ENCODE measurements at places on chromosomes 1 and 21.
A peak's percentile ranks its signal among the peaks of the same experiment; 100 is the strongest.

DNA sequence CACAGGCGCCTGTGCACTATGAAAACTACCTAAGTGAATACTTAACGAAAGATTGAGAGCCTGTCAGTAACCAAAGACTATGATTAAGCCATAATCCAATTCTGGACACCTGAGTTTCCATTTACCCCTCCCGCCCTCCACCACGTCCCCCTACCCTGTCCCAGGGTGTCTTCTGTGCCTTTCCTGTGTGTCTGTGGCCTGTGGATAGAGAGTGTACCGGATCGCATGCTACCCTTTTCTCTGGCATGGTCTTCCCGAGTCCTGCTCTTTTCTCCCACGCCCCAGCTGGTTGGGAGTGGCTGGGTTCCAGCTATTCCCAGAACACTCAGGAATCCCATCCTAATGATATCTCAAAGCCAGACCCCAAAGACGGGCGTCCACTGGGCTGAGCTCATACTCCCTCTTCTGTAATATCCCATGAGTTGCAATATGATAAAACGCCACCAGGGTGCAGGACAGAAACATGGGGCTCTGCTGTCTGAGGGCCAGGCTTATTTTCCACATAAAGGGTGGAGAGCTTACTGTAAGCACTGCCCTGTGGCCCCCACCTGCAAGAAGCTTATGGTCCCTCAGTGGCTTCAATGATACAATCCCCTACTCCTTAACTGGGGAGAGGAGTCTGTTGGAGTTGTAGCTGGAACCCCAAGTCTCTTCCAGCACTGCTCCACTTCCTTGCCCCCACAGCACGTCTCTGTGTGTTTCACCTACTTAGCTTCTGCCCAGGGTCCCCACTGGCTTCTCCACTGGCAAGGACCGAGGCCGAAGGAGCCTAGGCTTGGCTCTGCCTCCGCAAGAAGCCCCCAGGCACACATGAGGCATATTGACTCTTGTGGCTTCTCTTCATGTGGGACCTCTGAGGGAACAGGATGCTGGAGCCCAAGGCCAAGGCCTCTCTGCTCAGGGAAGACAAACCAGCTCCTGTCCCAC, 17.6 kb upstream of the ALX3 start:
- peak; percentile 36 for DNase-seq

GRCh38 chr1:15364740-15365139, 44.9 kb upstream of the EFHD2 start:
- DNase-seq = no peak

GRCh38 chr1:203251466-203251865, 22.0 kb upstream of the CHIT1 start:
- no peak for DNase-seq

- DNase-seq = no peak
Measured at GRCh38 chr1:84869720-84870119, 23.3 kb downstream of the LPAR3 start.

GRCh38 chr21:44475266-44475845, 20.0 kb downstream of the LRRC3 start:
- no peak for DNase-seq

GRCh38 chr1:244628789-244629188, 24.1 kb upstream of the DESI2 start:
- DNase-seq = no peak

DNA sequence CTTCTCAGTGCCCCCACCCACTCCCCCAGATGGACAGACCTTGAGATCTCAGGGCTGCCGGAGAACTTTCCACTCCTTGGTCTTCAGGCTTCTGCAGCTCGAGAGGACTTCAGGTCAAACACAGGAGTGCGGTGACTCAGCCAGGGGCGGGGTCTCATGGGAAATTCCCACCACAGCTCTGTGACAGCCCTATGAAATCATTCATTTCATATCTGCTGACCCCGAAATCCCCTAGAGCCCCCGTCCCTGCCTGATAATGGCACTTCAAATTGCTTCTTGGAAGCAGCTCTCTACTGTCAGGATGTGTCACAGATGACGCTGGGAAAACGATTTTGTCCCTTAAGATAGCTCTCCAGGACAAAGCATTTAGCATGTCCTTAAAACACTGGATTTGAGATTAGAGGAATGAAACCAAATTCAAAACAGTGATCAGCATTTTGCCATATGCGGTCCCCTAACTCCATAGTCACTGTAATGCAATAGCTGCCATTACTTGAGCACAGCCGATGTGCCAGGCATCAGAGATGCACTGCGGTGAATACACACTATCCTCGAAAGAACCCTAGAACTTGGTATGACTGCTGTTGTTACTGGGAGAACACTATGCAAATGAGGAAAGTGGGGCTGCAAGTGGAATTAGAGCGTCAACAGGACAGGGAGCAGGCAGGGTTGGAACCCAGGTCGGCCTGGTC, at the start of gene TNFRSF9:
Gene TNFRSF9 (minus strand): TSS at position 95 of the 692 bp plus-strand sequence. CDS start 845 bp downstream, outside the sequence.
- no peak for DNase-seq

DNA sequence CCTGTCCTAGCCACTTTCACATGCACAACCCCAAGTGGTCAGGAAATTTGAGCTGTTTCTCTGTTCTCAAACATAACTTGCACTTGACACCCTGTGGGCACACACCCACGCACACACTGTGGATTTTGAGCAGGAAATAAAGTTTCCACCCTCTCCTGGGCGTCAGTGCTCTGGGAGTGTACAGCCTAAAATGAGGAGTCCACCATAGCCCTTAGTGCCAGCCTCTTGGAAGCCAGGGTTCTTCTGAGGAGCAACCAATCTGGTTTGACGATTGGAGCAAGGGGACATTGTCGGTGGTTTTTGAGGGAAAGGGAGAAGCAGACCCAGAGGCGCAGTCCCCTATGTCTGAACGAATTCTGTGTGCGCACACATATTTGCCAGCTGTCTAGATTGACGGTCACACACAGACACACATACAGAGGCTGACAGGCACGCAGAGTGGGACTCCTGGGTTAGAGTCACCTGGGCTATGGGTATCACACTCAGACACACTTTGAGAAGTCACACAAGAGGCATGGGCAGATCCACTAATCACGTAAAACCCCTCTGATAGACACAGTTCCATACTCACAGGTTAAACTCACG, 2.7 kb downstream of the DMBX1 start:
- DNase-seq = no peak

DNA sequence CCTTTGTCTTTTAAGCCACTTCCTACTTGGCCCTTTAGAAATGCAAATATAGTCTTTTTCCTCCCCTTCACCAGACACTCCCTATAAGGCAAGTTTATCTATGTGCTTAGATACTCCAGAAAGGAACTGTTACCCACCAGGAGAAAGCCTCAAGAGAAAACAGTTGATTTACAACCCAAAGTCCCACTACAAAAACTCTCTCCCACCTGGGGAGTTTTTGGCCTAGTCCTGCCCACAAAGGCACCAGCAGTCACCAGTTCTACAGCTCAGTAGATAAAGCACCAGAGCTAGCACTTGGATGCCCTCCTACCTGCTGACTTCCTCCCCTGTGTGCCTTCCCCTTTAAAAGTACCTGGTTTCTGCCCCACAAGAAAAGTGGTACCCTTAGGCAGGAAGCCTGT, 27.7 kb upstream of the HAO2 start:
- DNase-seq = no peak

DNA sequence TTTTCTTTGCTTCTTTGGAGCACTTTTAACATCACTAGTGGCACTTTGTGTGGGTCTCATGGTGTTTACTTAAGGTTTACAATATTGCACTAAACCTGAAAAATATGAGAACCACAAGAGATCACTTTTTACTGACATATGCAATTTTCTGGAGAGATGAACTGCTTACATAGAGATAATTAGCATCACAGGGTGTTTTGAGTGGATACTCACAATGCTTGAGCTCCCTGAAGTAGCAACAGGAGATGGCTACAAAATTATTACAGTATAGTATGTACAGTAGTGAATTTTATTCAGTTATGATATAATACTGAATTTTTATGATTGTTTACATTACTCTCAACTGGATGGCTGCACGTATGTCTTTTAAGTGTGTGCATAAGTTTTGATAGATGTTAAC, 22.6 kb downstream of the RPRD2 start:
- DNase-seq = no peak

GRCh38 chr1:25126562-25126961, 105.7 kb downstream of the SYF2 start:
- DNase-seq = no peak

DNA sequence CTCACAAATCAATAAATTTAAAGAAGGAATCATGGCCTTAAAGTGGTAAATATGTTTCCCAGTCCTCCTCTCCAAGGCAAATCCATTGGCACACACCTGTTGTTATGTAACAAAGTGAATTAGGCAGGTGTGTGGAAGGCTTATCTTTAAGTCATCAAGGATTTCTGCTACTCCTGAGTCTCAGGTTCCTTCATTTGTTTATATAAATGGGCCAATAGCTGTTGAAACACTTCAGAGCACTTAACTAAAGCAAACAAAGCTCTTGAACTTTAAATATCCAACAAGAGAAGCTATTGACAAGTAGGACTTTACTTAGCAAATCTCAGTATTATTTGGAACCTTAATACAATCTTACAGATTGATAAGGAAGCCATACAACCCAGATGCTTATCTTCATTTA, 99.3 kb upstream of the ESRRG start:
- DNase-seq = no peak

DNA sequence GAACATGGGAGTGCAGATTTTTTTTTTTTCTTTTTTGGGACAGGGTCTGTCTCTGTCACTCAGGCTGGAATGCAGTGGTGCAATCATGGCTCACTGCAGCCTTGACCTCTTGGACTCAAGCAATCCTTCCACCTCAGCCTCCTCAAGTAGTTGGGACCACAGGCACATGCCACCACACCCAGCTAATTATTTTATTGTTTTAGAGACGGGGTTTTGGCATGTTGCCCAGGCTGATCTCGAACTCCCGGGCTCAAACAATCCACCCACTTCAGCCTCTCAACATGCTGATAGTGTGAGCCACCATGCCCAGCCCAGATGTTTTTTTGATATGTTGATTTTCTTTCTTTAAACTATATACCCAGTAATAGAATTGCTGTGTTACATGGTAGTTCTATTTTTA, 57.7 kb downstream of the RGSL1 start:
- DNase-seq = no peak

DNA sequence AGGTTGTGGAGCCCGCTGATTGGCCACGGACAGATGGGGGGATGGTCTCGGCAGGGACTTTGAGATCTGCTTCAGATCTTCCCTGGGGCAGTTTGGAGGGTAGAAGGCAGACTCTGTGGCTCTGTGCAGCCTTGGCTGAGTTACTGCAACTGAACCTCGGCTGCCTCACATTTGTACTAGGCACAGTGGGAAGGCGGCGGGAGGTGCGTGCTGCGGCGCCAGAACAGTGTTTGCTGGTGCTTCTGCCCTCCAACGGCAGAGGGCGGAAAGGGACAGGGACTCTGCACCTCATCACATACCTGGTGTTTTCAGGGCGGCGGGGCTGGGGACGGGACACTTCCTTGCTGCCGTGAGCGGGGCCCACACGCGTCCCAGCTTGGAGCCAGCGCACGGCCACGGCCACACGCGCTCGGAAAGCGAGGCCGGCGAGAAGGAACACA, 26.2 kb downstream of the SLC66A1 start:
- DNase-seq = no peak

DNA sequence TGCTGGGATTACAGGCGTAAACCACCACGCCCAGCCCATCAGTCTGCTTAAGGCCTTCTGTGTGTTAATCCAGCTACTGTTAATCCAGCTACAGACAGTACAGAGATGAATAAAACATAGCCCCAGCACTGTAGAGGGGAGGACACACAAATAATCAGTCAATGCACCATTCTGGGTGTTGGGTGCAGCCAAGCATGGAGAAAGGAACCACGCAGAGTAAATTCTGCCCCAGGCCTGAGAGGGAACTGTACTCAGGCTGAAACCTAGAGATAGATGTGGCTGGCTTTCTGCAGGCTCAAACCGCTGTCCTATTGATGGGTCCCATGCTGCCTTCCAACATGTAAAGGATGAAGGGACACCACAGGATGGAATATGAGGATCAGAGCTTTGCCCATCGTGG, 136.8 kb upstream of the IGSF21 start:
- DNase-seq = no peak

DNA sequence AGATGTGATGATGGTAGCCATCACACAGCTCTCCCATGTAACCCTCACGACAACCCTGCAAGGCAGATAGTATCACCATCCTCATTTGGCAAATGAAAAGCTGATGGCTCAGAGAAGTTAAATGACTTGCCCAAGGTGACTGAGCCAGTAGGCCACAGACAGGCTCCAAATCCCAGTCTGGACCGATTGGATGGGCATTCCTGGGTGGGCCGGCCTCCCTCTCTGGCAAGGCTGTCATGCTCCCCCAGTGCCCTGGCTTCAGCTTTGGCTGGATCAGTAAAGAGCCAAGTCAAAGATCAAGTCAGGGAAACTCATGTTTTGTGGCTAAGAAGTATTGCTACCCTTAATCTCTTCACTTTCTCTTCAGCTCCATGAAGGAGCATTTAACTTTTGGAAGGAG, 41.2 kb downstream of the CDCP2 start:
- DNase-seq = no peak

DNA sequence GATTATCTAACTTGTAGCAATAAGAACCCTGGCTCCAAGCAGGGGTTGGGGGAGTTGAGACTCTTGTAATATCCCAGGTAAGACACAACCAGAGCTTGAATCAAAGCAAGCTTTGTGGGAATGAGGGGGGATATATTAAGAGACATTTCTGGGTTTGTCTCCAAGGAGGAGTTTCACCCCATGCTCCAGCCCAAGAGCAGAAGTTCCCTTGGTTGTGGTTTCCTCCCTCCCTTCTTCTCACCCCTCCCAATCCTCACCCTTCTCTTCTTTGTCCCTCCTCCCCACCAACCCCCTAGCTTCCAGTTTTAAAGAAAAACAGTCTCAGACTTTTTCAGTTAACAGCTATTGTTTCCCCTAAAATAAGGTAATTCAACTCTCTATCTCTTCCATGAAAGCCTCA, 11.9 kb downstream of the TRAF3IP3 start:
- no peak for DNase-seq

- DNase-seq = no peak
Measured at GRCh38 chr1:78370779-78371482, 119.8 kb upstream of the PTGFR start.

- DNase-seq = no peak
Measured at GRCh38 chr1:94621802-94622201, 80.2 kb upstream of the F3 start.

DNA sequence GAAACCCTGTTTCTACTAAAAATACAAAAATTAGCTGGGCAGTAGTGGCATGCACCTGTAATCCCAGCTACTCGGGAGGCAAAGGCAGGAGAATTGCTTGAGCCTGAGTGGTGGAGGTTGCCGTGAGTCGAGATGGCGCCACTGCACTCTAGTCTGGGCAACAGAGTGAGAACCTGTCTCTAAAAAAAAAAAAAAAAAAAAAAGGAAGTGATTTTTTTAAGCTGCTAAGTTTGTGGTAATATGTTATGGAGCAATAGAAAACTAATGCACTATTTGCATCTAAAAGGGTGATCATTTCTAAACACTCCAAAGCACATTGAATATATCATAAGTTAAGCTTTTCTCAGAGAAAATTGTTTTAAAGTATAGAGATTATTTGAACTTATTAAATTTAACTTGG, 244.8 kb upstream of the SPAG17 start:
- no peak for DNase-seq

DNA sequence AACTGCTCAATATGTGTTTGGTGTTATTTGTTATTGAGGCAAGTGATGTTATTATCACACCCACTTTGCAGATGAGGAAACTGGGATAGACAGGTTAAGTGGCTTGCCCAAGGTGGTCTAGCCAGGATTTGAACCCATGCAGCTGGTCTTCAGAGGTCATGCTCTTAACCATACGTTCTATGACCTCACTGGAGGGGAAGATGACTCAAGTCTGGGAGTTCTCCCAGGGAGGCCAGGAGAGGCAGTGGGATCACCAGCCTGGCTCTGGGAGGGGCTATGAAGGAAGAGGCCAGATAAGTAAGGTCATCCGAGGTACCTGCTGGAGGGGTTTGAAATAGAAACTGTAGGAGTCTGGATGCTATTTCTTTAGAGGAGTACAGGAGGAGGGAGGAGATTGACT, 95.3 kb downstream of the NAV1 start:
- DNase-seq = no peak
